ENCODE measurements at places on chromosomes 13 and 19. TPM values are rescaled to one million over a fixed set of nuclear protein-coding genes. Genes with fewer than 3 reads are reported as not detected.

Gene TRPC4
- 1.2 TPM for polyA plus RNA-seq

- H3K4me1 ChIP-seq = peaks cover 39% of the 10 kb centered on the region
- no peak for DNase-seq
- no peaks in the 10 kb centered on the region for H3K27me3 ChIP-seq
- H3K27ac ChIP-seq = peak overlapping the region; percentile 75
- peak overlapping the region; percentile 77 for H3K4me3 ChIP-seq
- H3K36me3 ChIP-seq = no peaks in the 10 kb centered on the region
Measured at GRCh38 chr13:113862931-113863523, 849 bp downstream of the GAS6 start.

- no peaks in the 10 kb centered on the region for H3K4me1 ChIP-seq
- no peak for DNase-seq
- H3K36me3 ChIP-seq = no peaks in the 10 kb centered on the region
- no peak overlapping the region for H3K27ac ChIP-seq
Measured at GRCh38 chr19:28377077-28377476, 835.9 kb downstream of the UQCRFS1 start.

DNA sequence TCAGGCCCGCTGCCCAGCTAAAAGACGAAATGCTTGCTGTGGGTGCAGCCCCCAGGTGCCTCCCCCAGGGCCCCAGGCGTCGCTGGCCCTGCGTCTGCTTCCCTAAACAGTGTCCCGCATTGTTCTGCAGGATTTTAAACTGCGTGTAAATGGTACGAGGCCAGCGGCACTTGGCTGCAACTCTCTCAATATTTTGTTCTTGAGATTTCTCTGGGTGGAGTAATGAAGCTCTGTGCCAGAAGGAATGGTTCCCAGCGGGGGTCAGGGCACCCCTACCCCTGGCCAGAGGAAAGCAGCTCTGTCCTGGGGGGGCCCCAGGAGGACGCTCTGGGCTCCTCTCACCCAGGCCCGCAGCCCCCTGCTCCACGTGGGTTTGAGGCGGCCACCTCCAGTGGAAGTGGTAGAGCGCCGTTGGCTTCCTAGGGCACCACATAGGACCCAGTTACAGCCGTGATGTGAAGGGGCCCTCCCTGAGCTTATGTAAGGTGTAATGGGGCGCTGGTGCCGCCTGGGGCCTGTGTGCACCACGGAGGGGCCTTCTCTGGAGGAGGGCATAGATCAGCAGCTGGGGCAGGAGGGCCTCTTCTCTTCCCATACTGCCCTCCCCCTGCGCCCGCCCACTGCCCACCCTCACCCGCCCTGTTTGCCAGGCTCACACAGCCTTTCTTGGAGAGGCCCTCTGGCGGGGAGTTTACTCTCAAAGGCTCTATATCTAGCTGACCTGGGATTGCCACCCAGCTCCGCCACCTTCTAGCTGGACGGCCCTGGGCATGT, 19.8 kb downstream of the PAK4 start:
- no peaks in the 10 kb centered on the region for H3K4me1 ChIP-seq
- H3K27me3 ChIP-seq = no peaks in the 10 kb centered on the region
- no peaks in the 10 kb centered on the region for H3K36me3 ChIP-seq

Gene ATP8B3
- not detected for polyA plus RNA-seq

GRCh38 chr19:9785367-9786331, 17.1 kb upstream of the ZNF846 start:
- H3K27ac ChIP-seq = peak overlapping the region; percentile 99
- H3K36me3 ChIP-seq = peaks cover 3% of the 10 kb centered on the region
- peaks cover 30% of the 10 kb centered on the region for H3K4me1 ChIP-seq
- no peaks in the 10 kb centered on the region for H3K27me3 ChIP-seq
- H3K4me3 ChIP-seq = peak overlapping the region; percentile 80
- peak; percentile 99 for DNase-seq

Gene SYNGR4
- 0.25 TPM for polyA plus RNA-seq
